ENCODE measurements at places on chromosomes 6 and 20. TPM values are rescaled to one million over a fixed set of nuclear protein-coding genes. Genes with fewer than 3 reads are reported as not detected.

The BHLHE23 gene
- total RNA-seq: not detected

The CLPSL2 gene
- not detected for total RNA-seq

The CDC40 gene
- 18.2 TPM for total RNA-seq

- no peak for DNase-seq
Observed at GRCh38 chr20:23244916-23245552, 105.6 kb upstream of the NXT1 start.

The SLC16A10 gene
- total RNA-seq: 12.1 TPM

- no peak for DNase-seq
Observed at GRCh38 chr6:167782698-167783517, 43.8 kb upstream of the AFDN start.

DNA sequence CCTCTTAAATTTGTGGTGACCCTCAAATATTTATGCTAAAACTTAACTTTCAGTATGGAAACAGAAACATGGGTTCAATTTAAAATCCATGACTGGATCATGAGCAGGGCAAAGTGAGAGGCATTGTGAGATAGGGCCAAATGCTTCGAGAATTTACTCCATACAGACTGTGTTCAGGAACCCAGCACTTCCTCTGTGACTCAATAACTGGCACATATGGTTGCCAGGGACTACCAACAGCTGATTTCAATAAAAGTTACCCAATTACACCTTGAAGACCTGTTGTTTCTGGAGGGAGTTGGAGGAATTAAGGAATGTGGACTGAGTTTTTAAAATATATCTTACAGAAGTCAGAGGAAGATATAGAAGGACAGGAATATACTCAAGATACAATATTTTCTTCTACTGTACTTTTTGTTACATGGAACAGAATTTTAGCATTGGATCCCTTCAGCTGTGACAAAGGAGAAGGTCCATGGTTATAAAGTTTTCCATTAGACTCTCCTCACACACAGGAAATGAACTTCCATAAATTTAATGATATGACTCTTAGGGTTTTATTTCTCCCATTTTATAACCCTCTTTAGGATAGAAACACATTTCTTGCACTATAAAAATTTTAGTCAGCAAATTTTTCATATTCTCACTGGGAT is 258.5 kb downstream of the KHDC1L start:
- no peak for DNase-seq

GRCh38 chr6:152107973-152108372 is 300.5 kb downstream of the ESR1 start:
- no peak for DNase-seq

The CDSN gene
- not detected for total RNA-seq

The TMEM200A gene
- total RNA-seq: 12.0 TPM

DNA sequence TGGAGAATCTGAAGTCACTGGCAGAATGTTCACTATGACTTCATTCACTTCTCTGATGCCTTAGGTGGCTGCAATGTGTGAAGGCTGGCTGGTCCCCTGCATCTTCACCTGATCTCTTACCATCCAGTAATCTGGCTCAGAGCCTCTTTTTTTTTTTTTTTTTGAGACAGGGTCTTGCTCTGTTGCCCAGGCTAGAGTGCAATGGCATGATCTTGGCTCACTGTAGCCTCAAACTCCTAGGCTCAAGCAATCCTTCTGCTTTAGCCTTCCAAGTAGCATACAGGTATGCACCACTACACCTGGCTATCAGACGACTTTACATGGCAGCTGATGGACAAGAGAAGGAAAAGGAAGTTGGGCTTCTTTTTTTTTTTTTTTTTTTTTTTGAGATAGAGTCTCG is 25.8 kb upstream of the JARID2 start:
- DNase-seq: no peak

DNA sequence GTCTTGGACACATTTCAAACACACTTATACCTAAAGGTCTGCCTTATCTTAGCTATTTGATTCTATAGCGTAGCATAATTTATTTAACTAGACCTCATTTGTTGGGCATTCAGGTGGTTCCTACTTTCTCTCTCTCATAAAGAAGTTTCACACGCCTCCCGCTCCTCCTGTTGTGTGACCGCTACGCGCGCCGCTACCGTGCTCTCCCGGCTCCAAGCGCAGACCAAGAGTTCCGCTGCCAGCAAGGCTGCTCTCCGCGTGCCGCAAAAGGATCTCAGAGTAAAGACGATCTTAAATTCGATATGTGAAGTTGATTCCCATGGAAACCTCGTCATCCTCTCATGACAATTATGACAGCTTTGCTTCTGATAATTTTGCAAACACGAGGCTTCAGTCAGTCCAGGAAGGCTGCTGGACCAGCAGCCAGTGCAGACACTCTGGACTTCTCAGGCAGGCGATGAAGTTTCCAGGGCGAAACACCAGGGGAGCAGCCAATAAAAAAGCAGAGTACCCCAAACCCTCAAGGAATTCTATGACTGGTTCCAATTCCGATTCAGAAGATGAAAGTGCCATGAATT is 20.4 kb downstream of the PRSS16 start:
- no peak for DNase-seq

- no peak for DNase-seq
Observed at GRCh38 chr6:160301339-160301738, 42.7 kb upstream of the SLC22A2 start.

GRCh38 chr6:37980222-37980595 is 160.7 kb downstream of the ZFAND3 start:
- DNase-seq: no peak

GRCh38 chr6:26309731-26310142 is 55.3 kb upstream of the BTN3A2 start:
- DNase-seq: no peak

DNA sequence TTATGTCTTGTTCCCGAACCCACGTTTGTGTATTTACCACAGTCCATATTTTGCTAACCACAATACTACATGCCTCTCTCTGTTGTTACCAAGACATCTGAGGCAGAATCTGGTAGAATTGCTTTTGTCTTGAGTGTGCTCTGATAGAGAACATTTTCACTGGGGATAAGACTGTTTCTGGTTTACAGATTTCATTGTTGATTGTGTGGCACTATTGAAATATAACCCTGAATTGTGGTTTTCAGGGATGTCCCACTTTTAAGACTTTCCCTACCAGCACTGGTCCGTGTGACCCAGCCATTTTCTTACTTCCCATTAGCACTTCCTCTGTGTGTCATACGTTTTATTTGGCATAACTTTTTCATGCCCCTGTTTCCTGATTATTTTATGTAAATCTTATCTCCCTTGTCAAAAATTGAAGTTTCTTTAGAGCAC is 12.2 kb downstream of the NCOA7 start:
- no peak for DNase-seq

DNA sequence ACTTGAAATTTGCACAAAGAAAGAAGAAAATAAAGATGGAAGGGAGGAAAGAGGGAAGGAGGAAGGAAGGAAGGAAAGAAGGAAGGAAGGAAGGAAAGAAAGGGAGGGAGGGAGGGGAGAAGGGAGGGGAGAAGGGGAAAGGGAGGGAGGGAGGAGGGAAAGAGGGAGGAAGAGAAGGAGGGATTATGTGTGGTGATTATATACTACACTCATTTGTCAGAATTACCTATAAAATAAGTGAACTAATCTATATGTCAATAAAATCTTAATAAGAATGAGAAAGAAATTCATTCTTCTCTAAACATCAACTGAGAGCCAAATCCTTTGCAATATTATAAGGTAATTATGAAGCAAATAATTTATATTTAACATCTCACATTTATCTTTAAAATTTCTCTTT is 77.9 kb upstream of the TFAP2D start:
- no peak for DNase-seq

The BANF2 gene
- not detected for total RNA-seq

DNA sequence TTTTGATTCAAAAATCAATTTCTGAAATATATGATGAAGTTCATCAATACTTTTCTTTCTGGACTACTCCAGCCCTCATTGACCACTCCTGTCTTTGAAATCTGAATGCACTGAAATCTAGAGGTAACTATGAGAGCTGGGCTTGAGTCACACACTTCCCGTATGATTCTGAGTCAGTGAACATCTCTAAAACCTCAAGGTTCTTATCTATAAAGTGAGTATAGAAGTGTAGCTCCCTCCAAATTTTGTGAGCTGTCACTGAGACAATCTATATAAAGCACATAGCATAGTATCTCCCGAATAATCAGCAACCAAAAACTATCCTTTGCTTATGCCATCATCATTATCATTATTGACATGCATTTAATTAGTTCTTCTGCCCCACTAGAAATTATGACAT is 182.4 kb downstream of the TSHZ2 start:
- no peak for DNase-seq

GRCh38 chr6:30507849-30508827 is 18.8 kb downstream of the HLA-E start:
- DNase-seq: no peak

The MLN gene
- total RNA-seq: not detected

GRCh38 chr6:163637524-163637923 is 223.0 kb downstream of the QKI start:
- no peak for DNase-seq

The RAB44 gene
- not detected for total RNA-seq

- DNase-seq: no peak
Observed at GRCh38 chr6:63452125-63452524, 120.2 kb upstream of the LOC128125822 start.

DNA sequence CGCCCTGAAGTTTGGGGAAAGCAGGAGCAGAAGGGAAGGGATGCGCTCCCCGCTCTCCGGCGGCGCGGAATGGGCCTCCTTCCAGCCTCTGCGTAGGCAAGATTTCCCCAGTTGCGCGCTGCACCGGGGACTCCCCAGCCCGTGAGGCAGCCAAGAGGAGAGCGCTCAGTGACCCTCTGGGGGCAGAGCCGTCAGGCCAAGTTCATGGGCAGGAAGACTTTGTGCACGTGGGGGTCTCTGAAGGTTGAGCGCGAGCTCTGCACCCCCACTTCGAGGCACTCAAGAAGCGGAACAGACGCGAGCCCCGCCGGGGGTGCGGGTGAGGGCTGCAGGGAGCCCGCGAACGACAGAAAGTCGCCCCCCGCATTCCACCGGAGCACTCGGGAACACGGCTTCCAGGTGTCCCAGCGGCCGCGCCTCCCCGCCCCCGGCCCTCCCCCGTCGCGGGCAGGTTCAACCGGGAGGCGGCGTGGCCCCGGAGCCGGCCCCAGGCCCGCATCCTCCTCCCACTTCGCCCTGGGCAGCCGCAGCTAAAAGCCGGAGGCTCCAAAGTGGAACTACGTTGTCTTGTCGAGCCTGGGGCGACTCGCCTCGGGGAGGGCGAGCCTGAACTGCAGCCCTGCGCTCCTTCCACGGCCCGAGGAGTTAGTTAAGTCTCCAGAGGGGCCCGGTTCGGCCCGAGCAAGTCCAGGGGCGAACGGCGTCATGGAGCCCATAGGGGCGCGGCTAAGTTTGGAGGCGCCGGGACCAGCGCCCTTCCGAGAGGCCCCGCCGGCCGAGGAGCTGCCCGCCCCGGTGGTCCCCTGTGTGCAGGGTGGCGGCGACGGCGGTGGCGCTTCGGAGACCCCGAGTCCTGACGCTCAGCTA is at the start of gene PPP1R3G:
Gene PPP1R3G, plus strand, starts transcription at position 561 of the 867 bp plus-strand sequence. Its CDS starts 145 bp downstream, at position 706.
- DNase-seq: no peak

GRCh38 chr20:41222703-41223102 is 85.4 kb downstream of the PLCG1 start:
- DNase-seq: no peak

DNA sequence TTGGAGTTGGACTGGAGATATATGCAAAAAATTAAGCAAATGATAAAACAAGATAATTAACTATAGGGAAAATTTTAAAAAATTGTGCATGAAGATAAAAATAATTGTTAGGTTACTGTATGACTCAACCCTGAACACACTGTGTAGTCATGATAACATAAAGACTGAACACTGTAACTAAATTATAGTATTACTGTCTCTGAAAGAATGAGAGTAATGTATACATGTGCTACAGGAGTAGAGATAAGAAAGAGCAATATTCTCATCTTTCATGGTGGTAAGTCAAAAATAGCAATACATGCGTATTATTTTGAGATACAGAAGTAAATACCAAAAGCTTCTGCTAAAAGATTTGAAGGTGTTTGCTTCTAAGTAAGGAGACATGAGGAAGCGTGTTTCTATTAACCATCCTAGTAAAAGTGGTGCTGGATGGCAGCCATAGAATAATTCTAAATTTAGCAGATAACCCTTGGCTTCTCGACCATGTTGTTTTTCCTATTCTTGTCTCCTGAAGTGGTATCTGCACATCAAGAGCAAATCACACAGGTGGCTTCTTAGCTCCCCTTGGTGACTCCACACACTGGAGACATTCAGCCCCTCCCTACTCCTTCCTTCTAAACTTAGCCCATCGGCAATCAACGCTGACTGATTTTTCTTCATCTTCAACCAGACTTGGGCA is 390.6 kb upstream of the PLCB4 start:
- DNase-seq: no peak

- DNase-seq: no peak
Observed at GRCh38 chr20:44389871-44390270, 34.4 kb downstream of the HNF4A start.

GRCh38 chr6:165002358-165002757 is 307.0 kb downstream of the C6orf118 start:
- DNase-seq: no peak

- no peak for DNase-seq
Observed at GRCh38 chr20:43040427-43040826, 149.3 kb downstream of the PTPRT start.

DNA sequence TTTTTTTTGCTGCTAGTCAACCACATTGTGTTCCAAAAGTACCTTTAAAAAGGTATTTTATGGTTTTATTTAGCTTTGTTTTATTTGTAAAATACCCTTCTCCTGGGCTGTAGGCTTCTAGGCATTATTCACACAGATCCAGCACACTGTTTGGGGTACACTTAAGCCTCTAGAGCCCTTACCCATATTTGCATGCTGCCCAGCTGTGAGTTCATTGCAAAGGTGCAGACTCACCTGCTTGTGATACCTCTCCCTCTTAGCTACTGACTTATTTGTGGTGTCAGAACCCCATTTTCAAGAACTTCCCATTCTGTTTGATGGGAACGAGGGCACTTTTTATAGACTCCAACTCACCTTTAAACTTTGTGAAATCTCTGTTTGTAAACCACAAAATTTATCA is 69.8 kb downstream of the RIN2 start:
- DNase-seq: no peak

DNA sequence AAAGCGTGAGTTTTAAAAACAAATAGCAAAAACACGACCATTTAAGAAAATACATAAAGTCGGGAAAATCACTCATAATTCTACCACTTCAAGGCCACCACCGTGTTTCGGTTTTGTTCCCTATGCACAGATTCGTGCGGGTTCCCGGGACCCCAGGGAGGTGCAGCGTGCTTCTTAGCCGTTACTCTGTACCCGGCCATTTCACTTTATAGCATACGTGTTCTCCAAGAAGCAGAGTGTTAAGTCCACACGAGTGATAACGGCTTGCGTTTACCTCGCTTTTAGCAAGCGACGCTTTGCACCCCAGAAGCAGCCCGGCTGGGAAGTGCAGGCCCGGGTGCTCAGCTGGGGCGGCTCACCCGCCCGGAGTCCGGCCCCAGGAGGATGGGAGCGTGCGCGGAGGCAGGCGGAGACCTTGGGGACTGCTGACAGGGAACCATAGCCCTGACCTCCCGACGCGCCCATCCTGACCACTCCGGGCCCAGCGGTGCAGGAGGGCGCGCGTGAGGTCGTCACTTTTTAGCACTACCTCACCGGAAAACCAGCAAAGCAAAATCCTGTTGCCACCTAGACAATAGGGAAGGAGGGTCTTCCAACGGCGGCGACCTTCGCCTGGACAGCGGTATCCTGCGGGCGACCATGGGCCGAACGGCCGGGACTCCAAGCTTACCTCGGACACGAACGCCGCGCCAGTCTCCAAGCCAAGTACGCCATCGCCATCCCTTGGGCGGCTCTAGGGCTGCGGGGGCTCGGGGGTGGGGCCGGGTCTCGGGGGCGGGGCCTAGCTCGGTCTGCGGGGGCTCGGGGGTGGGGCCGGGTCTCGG is at the start of gene ECI2:
Gene ECI2, minus strand, starts transcription at position 735 of the 824 bp plus-strand sequence. Its CDS starts 15 bp downstream, at position 720.
- peak; percentile 51 for DNase-seq

The FOXC1 gene
- total RNA-seq: 8.9 TPM

The TBXT gene
- total RNA-seq: not detected

- no peak for DNase-seq
Observed at GRCh38 chr20:57409316-57409671, 18.1 kb downstream of the RBM38 start.

Measured in cerebellum (tissue), 4 donors.